ENCODE measurements at places on chromosomes 4 and X.
A peak's percentile ranks its signal among the peaks of the same experiment; 100 is the strongest.

DNA sequence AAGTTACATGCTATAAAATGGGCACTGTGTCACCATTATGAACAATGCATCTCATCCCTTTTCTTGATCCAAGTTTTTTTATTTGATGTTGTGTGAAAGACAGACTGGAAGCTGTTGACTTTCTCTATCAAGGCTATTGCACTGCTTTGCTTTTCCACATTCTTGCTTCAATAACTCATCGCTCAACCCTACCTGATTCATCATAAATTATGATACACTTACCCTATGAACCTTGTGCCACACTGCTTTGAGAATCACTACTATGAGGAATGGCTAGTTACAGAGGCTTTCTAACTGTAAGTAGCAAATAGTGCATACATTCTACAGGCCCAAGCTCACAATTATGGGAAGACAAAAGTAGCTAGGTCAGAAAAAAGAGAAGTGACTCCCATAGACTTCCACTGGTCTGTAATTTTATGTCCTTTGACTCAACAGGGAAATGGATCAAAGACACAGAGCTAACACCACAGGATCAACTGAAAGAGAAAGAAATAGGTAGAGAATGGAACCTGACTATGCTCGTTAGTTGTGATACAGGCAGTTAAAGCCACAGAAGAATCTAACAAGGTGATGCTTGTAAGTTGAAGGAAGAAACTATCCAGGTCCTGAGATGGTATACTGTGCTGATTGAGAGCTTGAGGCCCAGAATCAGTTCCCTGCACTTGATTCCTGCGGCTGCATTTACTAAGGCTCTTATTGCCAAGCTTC lies 163.5 kb downstream of the PPP3CA start:
- no peak for DNase-seq

- no peak for DNase-seq
These were observed 211.8 kb downstream of the PPP3CA start for GRCh38 chr4:101135371-101136010.

DNA sequence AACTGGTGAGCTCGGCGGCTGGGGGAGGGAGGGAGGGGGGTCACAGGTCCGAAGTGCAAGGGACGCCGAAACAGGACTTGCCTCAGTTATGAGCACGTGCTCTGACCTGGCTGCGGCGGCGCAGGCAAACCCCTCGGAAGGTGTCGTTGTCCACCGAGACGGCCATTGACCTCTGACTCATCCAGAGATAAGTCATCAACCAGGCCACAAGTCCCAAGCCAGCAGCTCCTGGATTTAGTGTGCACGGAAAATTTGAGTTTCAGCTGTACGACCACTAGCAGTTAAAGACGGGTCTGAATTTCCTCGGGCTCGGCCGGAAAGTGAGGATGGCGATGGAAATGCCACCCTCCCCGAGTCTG lies 674 bp downstream of the SH3D19 start:
- peak; percentile 36 for DNase-seq

GRCh38 chr4:6281436-6282313 lies 12.0 kb downstream of the WFS1 start:
- DNase-seq: peak; percentile 19

DNA sequence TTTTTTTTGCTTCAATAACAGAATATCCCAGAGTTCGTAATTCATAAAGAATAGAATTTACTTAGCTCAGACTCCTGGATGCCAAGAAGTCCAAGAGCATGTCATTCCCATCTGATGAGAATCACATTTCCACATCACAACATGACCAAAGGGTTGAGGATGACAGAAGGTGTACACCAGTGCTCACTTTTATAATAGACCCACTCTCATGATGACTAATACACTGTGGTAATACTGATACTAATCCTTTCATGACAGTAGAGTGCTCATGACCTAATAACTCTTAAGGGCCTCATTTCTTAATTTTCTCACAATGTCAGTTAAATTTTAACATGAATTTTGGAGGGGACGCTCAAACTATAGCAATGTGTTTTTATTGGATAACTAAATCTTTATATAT lies 69.2 kb downstream of the ZNF732 start:
- no peak for DNase-seq

- peak; percentile 33 for DNase-seq
These were observed 17.3 kb upstream of the QRFPR start for GRCh38 chr4:121397941-121398601.

GRCh38 chr4:105509291-105509690 lies 35.4 kb upstream of the PPA2 start:
- DNase-seq: no peak

DNA sequence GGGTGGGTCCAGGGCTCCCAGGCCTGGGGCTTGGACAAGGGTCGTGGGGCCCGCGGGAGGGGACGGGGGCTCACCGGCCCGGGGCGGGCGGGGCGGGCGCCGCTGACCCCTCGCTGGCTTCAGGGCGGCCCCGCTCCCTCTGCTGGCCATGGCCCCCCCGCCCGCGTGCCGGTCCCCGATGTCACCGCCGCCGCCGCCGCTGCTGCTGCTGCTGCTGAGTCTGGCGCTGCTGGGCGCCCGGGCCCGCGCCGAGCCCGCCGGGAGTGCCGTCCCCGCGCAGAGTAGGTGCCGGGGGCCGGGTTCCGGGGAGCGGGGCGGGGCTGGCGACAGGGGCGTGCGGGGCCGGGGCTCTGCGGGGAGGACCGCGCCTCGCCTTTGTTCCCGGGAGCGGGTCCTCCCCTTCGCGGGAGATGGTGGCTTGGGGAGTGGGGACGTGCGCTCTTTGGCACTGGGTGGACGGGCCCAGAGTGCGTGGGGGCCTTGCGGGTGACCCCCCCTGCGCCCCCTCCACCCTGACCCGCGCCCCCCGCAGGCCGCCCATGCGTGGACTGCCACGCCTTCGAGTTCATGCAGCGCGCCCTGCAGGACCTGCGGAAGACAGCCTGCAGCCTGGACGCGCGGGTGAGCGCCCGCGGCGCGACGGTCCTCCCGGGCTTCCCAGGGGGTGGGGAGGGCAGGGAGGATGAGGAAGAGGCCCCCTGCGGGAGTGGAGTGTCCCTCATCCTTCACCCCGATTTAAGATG lies 16.8 kb upstream of the NAT8L start:
- no peak for DNase-seq

DNA sequence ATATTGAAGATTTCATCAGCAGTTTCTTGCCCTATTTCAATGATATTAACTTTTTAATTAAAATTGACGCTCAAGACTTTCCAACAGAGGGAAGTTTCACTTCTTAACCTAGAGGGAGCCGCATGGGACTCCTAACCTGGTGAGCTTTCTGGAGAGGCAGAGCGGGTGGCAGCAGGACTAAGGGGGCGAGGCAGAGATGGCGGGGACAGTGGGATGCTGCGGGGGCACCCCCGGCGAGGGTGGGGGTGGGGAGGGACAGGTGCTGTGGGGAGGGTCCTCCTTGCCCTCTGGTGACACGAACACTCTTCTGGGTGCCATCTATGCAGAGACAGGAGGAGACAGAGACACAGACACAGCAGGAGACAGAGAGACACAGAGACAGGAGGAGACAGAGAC lies 104.4 kb downstream of the ADRA2C start:
- DNase-seq: no peak

- peak; percentile 53 for DNase-seq
These were observed 178.1 kb downstream of the MAML3 start for GRCh38 chr4:139975830-139976272.

DNA sequence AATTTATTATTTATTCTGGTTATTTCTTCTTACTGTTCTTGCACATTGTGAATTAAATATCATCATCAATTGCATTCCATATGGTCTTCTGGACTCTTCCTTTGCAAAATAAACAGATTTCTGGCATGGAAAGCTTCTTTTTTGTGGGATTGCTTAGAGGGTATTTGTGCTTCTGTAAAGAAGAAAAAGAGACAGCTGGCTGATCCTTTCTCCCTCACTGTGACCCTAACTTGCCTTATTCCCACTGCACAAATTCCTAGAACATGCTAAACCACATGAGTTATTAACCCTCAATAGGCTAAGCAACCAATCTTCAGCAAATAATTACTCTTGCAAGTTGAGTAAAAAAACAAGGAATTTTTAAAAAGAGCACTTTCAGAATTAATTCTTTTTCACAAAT lies 23.8 kb upstream of the LRCH2 start:
- no peak for DNase-seq

Data from muscle of back (tissue), 13 donors.